ENCODE measurements at places on chromosomes 2 and 18.

GRCh38 chr2:149687052-149687427 is 99.5 kb upstream of the MMADHC start:
- no peak for DNase-seq

DNA sequence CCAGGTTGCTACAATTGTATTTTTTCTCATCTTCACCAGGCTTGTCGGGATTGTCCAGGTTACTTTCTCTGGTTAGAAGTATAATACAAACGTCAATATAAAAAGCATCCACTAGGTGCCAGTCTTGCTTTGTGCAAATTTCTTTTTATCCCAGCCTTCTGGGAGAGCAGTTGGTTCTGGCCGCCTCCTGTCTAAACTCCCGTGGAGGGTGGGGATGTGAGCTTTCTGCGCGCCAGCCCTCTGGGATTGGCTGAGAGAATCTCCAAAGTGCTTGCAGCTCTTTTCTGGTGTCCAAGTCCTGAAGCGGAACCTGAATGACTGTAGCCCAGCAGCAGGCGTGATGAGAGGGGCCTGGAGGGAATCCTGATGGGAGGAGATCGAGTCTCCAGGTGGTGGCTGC is 22.4 kb upstream of the TOGARAM2 start:
- DNase-seq: no peak

- DNase-seq: no peak
Observed at GRCh38 chr2:157501026-157501425, 57.1 kb upstream of the CYTIP start.

DNA sequence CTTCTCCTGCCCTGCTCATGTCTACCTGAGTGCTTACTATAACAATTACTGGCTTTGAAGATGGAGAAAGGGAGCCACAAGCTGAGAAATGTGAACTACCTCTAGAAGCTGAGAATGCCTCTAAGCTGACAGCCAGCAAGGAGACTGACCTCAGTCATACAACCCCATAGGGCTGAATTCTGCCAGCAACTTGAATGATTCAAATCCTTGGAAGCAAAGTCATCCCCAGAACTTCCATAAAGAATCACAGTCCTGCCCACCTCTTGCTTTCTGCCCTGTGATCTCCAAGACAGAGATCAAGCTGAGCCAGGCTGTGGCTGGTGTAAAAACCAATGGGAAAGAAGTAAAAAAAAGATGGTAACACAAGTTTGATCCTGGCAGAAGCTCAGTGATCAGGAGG is 288.2 kb upstream of the SPHKAP start:
- DNase-seq: no peak

- no peak for DNase-seq
Observed at GRCh38 chr18:37521510-37522465, 43.8 kb downstream of the CELF4 start.

DNA sequence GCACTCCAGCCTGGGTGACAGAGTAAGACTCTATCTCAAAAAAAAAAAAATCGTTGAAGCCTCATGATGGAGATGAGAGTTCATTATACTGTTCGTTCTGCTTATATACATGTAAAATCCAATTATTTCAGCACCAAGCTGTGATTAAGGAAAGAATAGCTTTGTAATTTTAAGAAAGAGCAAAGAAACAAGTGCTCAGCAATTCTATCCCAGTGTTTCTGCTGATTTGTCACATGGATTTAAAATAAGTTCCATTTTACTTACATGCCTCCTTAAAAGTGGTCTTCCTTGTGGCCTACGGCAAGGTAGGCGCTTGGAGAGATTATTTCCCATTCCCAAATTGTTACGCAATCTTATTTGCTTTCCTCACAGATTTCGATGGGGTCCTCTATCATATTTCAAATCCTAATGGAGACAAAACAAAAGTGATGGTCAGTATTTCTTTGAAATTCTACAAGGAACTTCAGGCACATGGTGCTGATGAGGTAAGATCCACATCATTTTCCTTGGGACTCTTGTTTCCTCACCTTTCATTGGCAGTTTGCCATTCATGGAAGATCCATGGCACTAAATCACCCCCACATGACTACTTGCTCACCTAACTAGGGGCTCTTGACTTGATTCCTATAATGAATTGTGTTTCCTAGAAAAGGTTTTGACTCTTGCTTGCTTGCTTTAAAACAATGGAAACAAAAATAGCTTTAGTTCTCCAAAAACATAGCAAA is 11.5 kb downstream of the ARPC2 start:
- DNase-seq: no peak

- no peak for DNase-seq
Observed at GRCh38 chr18:37519510-37520135, 46.0 kb downstream of the CELF4 start.

DNA sequence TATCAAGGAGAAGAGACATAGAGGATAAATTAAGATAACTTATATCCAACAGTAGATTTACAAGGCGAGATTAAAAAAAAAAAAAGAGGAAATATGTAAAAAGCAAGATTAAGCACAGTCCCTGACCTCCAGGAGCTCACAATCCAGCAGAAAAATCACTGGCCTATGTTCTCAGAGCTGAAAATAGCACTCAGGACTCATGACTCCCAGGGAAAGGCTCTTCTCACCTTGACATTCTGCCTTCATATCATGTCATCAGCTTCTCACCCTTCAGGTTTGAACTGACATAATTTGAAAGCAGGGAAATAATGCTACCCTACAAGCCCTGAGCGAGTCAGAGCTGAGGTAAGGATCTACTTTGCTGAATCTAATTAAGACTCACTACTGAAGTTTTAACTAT is 82.8 kb downstream of the L3MBTL4 start:
- no peak for DNase-seq

GRCh38 chr2:143840601-143841000 is 679.3 kb downstream of the ZEB2 start:
- peak; percentile 9 for DNase-seq

- DNase-seq: no peak
Observed at GRCh38 chr18:45110577-45111501, 430.2 kb downstream of the SETBP1 start.

GRCh38 chr2:142937347-142937746 is 59.9 kb downstream of the KYNU start:
- DNase-seq: no peak

DNA sequence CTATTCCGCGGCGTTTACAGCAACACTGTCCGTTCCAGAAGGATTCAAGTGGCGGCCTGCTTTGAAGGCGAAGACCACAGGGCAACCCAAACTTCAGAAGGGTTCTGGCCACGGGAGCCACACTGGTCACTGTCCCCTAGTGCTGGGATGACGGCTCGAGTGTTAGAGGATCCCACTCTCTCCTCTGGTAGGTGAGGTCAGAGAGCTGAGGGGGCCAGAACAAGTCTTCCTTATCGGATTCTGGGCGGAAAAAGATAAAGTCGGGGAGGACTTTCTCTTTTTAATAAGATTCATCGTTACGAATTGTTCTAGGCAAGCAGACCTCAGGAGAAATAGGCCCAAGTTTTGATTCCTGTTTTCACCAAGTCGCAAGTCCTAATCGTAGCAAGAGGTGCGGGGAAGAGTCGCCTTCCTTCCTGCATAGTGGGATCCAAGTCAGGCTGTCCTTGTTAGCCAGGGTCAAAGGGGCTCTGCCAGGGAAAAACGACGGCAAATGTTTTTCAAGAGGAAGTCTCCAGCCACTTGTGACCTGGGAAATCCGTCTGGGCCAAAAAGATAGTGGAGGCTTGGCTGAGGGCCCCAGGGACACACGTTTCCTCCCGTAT is 864 bp upstream of the MYL12A start:
- no peak for DNase-seq

GRCh38 chr18:69982417-69982816 is 34.7 kb upstream of the CD226 start:
- no peak for DNase-seq

DNA sequence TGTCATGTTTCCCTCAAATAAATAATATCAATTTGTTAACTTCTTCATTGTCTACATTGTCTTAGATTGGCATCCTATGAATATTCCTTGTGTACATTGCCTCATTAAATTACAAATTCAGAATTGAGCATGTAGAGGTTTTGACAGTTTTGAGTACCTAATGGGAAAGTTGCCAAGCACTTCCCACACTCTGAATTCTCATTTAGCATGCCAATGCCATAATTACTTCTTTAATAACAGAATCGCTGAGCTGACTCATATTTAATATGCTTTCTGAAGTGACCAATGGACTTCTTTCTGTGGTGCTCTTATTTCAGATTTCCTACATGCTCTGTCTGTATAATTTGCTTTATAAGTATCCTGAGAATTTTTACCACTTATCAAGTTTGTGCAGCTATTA is 114.4 kb upstream of the NOL4 start:
- DNase-seq: peak; percentile 79

DNA sequence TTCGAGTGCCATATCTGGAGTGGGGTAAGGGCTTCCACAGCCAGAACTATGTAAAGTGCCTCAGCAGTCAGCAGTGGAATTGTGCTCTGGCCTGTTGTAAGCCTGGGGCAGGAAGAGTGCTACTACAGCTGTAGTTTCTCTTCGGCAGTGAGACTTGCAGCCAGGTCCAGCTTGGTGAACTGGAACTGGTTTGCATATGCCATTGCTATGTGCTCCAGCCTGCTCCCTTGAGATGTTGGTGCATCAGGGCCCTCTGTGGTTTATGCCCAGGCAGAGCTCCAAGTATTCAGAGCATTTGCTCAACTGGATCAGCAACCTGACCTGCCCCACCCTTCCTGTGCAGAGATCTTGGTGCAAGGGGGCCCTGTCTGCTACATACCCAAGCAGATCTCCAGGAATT is 47.8 kb downstream of the ZNF804A start:
- peak; percentile 79 for DNase-seq

GRCh38 chr18:2002151-2002550 is 569.2 kb downstream of the METTL4 start:
- DNase-seq: peak; percentile 46

DNA sequence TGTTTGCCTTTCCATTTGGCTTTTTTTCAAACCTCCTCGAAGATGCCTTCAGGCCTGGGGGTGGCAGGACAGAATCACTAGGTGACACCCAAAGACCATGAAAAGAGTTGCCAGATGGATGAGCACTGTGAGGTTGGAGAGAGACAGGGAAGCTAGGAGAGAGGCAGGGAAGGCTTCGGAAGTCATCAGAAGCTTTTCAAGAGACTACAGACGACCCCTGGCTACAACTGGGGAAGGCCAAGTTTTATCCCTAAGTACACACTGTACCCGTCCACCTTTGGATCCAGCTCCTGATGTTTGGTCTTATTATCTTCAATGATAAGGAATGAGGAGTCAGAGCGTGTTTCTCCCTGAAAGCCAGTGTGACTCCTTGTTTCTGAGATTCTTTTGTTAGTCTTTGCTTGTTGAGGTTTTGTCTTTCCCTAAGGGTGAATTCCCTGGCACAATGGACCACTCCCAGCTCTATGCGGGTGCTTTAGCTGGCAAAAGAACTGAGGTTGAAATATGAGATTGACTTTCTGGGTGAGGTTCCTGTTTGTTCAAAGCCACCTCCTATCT is 33.4 kb upstream of the SLC9A2 start:
- DNase-seq: no peak

- no peak for DNase-seq
Observed at GRCh38 chr2:69122271-69122670, 109.3 kb downstream of the ANTXR1 start.

DNA sequence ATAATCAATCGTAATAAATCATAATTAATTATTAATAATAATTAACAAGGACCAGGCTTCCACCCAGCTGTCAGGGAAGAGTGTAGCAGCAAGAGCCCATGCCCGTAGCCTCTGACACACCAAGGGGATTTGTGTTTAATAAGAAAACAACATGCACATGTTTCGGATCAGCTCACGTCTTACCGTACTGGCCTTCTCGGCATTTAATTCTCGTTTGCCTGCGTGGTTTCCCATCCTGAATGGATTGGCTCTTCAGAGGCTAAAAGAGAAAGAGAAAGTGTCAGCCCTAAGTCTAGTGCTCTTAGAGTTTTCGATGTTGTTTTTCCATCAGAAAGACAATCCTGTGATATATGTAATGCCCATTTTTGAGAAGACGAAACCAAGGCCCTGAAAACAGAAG is 27.6 kb downstream of the MBP start:
- peak; percentile 78 for DNase-seq

DNA sequence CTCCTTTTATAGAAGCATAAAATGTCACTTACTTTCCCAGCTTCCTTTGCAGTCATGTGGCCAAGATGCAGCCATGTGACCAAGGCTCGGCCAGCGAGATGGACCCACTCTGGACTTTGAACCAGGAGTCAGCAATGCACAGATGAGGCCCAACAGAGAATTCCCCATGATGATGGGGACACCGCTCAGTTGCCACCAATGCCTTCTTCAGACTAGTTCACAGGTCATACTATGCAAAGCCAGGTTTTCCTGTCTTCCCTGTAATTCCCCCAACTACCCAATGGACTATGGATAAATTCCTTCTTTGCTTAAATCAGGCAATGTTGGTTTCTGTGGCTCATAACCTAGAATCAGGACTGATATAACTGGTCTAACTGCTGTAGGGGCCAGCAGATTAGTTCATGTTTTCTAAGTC is 22.5 kb upstream of the REL start:
- no peak for DNase-seq

DNA sequence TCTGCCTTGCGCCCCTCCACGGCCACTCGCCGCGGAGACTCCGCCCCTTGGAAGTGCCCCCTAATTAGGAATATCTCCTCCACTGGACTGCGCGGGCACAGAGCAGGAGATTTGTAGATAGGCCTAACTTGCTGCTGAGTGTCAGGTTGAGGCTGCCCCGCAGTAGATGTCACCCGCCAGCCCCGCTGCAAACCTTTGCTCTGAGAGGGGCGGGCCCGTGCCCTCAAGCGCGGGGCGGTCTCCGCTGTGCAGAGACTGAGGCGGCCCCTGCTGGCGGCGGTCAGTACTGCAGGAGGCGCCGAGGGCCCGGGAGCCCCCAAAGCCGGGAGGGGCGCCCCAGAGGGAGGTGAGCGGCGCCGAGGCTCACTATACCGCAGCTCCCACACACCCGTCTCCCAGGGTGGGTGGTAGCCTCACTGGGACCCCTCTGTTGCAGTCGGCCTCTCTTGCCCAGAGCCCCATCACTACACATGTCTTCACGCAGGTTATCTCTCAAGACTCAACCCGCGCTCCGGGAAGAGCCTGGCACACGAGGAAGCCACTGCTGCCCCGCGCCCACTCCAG is 2.9 kb upstream of the NEURL3 start:
- no peak for DNase-seq

GRCh38 chr2:100606726-100607343 is 44.0 kb downstream of the PDCL3 start:
- DNase-seq: no peak

GRCh38 chr2:236711440-236711839 is 141.8 kb downstream of the ACKR3 start:
- no peak for DNase-seq
